Fibroblast of skin of scalp (primary cell): ENCODE measurements at places on chromosomes 4 and X.

DNA sequence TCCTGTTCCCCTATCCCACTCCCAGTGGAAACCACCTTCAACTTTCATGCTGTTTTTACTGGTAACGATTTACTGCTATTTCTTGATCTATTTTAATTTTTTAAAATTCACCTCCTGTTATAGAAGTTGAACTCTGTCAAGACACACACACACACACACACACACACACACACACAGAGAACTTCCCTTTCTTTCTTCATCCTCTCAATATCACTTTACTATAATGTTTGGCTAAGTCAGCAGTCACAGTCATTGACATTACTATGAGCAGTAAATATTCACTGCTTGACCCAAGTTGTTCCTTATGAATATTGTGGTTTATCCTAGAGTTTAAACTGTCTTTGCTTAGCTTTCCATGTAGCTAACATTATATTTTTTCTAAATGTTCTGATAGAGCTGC is 24.0 kb upstream of the SGMS2 start:
- DNase-seq, result no peak

DNA sequence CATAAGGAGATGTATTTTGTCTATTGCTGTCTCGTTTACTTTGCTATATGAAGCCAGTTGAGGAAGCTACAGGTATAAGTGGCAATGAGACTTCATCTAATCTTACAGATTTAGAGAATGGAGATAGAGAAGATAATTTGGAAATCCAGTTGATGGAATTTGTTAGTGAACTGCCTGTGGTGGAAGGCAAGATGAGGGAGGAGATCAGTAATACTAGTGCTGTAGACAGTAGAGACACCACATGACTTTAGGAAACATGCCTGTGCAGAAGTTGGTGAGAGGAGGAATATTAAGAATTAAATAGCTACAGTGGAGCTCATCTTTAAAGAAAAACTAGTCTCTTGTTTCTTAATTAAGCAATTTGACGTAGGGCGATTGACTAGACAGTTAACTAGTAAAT is 51.3 kb downstream of the RBPJ start:
- no peak for DNase-seq

DNA sequence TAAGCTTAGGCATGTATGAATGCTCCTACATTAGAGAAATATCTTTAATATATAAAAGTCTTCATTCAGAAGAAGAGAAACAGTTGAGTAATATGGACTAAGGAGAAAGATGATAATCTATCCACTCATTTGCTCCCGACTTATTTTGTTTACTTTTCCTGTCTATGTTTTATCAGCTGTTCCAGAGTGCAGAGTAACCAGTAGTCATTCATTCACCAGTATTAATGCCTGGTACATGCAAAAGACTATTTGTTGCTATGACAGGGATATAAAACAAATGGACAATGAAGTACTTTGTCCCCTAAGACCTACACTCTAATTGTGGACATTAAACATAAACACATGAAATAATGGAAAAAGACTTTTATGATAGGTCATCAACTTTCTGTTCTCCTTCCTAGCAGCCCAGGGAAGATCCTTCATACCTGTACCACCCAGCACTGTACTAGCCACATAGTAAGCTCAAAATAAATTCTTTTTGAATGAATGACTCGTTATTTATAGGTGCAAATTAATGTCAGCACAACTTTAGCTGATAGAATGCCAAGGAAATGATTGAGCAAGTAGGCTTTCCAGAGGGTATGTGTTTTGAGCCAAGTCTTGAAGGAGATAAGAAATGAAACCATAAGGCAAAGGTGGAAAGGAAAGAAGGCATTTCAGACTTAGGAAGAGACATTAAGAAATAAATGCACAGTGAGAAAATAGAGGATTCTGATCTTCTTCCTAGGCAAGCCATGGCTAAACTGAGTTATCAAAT is 45.0 kb upstream of the IL13RA1 start:
- DNase-seq, result no peak

DNA sequence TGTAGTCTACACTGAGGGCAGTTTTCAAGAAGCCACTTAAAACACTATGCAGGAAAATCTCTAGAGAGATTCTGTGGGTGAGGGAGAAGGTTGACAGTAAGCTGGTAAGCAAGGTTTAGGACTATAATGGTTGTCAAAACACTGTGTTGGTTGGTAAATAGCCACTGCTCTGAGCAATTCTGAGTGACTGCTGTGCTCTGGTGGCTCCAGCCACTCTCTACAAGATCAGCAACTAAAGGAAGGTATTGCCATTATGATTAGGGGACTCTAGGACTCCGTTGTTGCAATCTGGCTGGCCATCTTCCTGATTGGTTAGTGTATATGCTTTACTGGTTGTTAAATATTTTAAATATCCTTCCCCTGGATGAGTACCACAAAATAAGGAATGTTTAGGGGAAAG is 5.5 kb upstream of the FAM47E start:
- DNase-seq, result no peak
